Mononuclear cell (primary cell): ENCODE measurements at places on chromosomes 1 and 21. TPM values are rescaled to one million over a fixed set of nuclear protein-coding genes. Genes with fewer than 3 reads are reported as not detected.

FAM163A gene
- 0.21 TPM for total RNA-seq

VAV3 gene
- total RNA-seq, result 41.1 TPM

LCA5L gene
- not detected for total RNA-seq

FDPS gene
- total RNA-seq, result 21.5 TPM

CDK11A gene
- total RNA-seq, result 27.9 TPM

TRIM63 gene
- total RNA-seq, result not detected

TRIM17 gene
- 0.42 TPM for total RNA-seq

MAP3K21 gene
- 2.4 TPM for total RNA-seq

EPHB2 gene
- 1.0 TPM for total RNA-seq

KCNH1 gene
- not detected for total RNA-seq

TSPEAR gene
- not detected for total RNA-seq

TDRD10 gene
- total RNA-seq, result not detected

S100A7A gene
- total RNA-seq, result not detected

PIGM gene
- 1.6 TPM for total RNA-seq

PHF13 gene
- total RNA-seq, result 4.7 TPM

CFAP57 gene
- total RNA-seq, result 0.10 TPM

SELE gene
- total RNA-seq, result not detected

HPCA gene
- not detected for total RNA-seq

ADCY10 gene
- not detected for total RNA-seq

SELL gene
- 337 TPM for total RNA-seq

OR2T5 gene
- total RNA-seq, result 0.10 TPM

SMCP gene
- not detected for total RNA-seq

ZBTB18 gene
- 57.5 TPM for total RNA-seq

C1orf116 gene
- 0.63 TPM for total RNA-seq

AGPAT3 gene
- 27.7 TPM for total RNA-seq

TSTD1 gene
- 37.0 TPM for total RNA-seq

PODN gene
- 0.63 TPM for total RNA-seq

TCHH gene
- not detected for total RNA-seq

KRTAP21-2 gene
- not detected for total RNA-seq

CLCA1 gene
- not detected for total RNA-seq

OR2T2 gene
- total RNA-seq, result 0.42 TPM

GUCA2A gene
- total RNA-seq, result not detected

RUNX3 gene
- total RNA-seq, result 76.4 TPM

C4BPA gene
- 0.10 TPM for total RNA-seq

ZNF593 gene
- total RNA-seq, result 5.4 TPM

KIAA1614 gene
- 2.0 TPM for total RNA-seq

JAM2 gene
- under 0.01 TPM for total RNA-seq

SOD1 gene
- 124 TPM for total RNA-seq

PAFAH2 gene
- 5.8 TPM for total RNA-seq

IVL gene
- total RNA-seq, result not detected

SPAG17 gene
- 0.21 TPM for total RNA-seq

CTBS gene
- total RNA-seq, result 27.0 TPM

PDZK1IP1 gene
- total RNA-seq, result 3.6 TPM
